ENCODE measurements at places on chromosomes 5 and 9. TPM values are rescaled to one million over a fixed set of nuclear protein-coding genes. Genes with fewer than 3 reads are reported as not detected.
A peak's percentile ranks its signal among the peaks of the same experiment; 100 is the strongest.

GRCh38 chr5:27818888-27819287 lies 780.5 kb upstream of the CDH9 start:
- DNase-seq: peak; percentile 5
- no peaks in the 10 kb centered on the region for H3K36me3 ChIP-seq
- H3K27ac ChIP-seq: no peak overlapping the region
- no peaks in the 10 kb centered on the region for H3K4me1 ChIP-seq

- no peak overlapping the region for H3K4me3 ChIP-seq
- H3K36me3 ChIP-seq: no peaks in the 10 kb centered on the region
- H3K27me3 ChIP-seq: no peaks in the 10 kb centered on the region
- H3K27ac ChIP-seq: no peak overlapping the region
- no peak for DNase-seq
Observed at GRCh38 chr9:133141833-133142595, 21.0 kb upstream of the RALGDS start.

- no peaks in the 10 kb centered on the region for H3K4me1 ChIP-seq
- no peaks in the 10 kb centered on the region for H3K36me3 ChIP-seq
- no peak overlapping the region for H3K4me3 ChIP-seq
- H3K27ac ChIP-seq: no peak overlapping the region
- H3K27me3 ChIP-seq: no peaks in the 10 kb centered on the region
Observed at GRCh38 chr5:79255786-79256557, 20.0 kb downstream of the JMY start.

DNA sequence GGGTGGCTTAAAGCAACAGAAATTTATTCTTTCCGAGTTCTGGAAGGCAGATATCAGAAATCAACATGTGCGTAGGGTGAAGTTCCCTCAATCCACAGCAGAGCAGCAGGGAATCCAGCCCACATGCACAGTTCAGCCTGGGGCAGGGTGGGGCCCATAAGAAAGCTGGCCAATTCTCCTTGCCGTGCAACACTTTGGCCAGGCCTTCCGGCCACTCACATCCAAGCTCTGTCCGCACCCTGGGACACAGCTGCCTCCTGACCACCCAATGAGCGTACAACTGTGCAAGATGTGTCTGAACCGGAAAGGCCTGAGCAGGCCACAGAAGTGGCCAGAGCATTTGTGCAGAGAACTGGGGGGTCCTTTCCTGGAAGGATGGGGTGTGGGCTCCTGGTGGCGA lies 274.9 kb downstream of the GADD45G start:
- H3K4me1 ChIP-seq: peaks cover 11% of the 10 kb centered on the region
- no peak overlapping the region for H3K4me3 ChIP-seq
- H3K36me3 ChIP-seq: no peaks in the 10 kb centered on the region
- no peaks in the 10 kb centered on the region for H3K27me3 ChIP-seq
- H3K27ac ChIP-seq: no peak overlapping the region

DNA sequence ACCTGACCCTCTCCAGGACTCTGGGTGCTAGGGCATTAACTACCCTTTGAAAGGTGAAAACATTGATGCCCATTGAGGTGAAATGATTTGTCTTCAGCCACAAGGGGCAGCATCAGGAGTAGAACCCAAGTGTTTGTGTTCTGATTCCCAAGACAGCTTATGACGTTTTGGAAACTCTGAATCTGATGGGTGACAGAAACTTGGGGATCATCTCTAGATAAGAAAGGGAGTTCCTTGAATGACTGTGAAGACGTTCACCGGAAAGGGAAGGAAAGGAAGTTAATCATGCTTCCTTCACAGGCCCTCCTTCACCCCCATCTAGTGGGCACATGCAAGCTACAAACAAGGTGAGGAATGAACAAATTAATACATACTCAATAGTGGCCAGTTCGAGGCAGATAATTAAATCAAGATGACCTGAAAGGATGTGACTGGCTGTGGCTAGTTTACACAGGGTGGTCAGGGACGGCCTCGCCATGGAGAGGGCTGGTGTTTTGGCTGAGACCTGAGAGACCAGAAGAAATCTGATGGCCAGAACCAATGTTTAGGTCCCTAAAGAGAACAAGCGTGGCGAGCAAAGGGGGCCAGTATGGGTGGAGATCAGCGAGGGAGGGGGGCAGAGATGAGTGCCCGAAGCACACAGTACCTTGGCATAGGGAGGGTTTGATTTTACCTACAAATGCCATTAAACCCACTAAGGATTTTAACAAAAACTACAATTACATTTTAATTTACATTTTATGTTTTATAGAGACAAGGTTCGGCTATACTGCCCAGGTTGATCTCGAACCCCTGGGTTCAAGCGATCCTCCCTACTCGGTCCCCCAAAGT lies 937 bp upstream of the SLC26A2 start:
- DNase-seq: peak; percentile 75
- no peaks in the 10 kb centered on the region for H3K27me3 ChIP-seq
- peak overlapping the region; percentile 28 for H3K4me3 ChIP-seq
- no peaks in the 10 kb centered on the region for H3K36me3 ChIP-seq

DNA sequence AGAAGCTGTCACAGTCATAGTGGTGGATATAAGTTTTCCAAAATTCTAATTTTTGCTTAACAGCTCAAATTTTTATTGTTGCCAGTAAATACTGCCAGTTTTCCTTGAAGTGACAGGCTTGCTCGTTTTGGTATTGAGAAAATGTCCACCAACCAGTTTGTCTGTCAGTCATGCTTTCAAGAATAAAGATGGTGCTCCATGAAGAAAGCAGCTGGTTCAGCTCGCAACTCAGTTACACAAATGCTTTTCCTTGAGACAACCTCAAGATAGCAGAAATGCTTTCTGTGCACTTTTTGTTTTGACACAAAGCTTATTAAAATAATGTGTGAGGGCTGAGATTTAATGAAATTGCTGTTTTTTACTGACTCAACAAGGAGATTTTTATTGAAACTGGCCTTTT lies 135.7 kb downstream of the LRRC70 start:
- no peaks in the 10 kb centered on the region for H3K27me3 ChIP-seq
- no peak for DNase-seq
- H3K36me3 ChIP-seq: no peaks in the 10 kb centered on the region
- peaks cover 6% of the 10 kb centered on the region for H3K4me1 ChIP-seq

DNA sequence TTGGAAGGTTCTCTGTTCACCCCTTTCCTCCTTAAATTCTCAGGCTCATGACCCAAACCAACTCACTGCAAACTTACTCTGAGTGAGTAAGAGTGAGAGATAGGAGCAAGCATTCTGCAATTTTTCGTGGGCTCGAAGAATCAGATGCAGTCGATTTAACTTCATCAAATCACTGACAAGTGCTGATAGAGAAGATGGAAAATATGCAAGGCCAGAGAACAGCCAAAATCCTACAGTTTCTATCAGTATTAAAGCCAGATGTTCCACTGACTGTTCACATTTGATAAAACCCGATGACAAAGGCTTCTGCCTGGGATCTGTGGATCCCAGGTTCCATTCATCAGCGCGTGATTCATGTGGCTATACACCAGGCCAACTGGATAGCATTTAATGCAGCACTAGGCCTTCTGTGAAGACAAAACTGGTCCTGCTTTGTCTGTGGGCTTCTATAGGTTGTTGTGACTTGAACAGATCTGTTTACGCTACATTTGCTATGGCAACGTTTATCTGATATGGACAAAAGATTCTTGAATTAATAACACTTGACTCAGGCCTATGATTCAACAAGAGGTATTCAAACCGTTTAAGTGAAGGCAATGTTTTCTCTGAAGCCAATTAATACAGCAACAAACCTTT lies 251.2 kb downstream of the NFIB start:
- H3K27me3 ChIP-seq: peaks cover 10% of the 10 kb centered on the region
- H3K36me3 ChIP-seq: no peaks in the 10 kb centered on the region
- H3K4me1 ChIP-seq: no peaks in the 10 kb centered on the region
- peak; percentile 88 for DNase-seq
- no peak overlapping the region for H3K4me3 ChIP-seq
- H3K27ac ChIP-seq: no peak overlapping the region

DNA sequence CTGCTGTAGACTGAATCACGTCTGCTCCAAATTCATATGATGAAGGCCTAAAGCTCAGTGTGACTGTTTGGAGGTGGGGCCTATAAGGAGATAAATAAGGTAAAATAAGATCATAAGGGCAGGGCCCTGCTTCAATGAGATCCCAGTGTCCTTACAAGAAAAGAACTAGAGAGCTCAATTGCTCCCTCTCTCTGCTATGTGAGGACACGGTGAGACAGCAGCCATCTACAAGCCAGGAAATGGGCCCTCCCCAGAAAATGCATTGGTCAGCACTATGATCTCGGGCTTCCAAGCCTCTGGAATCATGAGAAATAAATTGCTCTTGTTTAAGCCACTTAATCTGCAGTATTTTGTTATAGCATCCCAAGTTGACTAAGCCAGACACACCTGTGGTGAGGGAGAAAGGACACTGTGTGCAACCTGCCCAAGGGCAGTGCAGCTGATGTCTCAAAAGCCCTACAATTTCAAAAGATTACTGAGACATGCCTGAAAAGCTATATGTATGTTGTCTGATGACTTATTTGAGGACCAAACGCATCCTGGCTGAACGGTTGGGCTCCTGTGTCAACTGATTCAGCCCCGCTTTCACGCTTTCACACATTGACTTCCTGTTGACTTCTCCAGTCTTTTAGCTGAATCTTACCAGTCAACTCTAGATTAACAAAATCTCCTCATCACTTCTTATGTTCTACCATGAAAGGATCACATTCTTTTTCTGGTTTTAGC lies 13.2 kb downstream of the GZMK start:
- DNase-seq: peak; percentile 18
- no peaks in the 10 kb centered on the region for H3K27me3 ChIP-seq
- peak overlapping the region; percentile 53 for H3K27ac ChIP-seq
- peaks cover 18% of the 10 kb centered on the region for H3K4me1 ChIP-seq
- no peaks in the 10 kb centered on the region for H3K36me3 ChIP-seq

DNA sequence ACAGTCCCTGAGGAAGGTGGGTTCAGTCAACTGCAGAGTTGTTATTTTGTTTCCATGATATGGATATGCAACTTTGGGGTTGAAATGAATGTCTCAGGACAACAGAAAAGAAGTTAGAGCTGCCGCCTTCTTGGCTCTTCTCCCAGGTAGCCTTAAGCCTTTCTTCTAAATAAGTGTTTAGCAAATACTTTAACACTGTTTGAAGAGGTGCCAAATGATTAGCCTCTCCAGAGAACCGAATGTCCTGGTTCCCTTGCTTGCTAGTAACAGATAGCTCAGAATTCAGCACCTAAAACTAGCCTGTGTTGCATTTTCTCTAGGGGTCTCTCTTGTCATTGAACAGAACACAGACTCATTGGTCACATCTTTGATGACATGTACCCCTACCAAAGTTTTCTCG lies 127.7 kb upstream of the PIK3R1 start:
- no peak overlapping the region for H3K27ac ChIP-seq
- DNase-seq: no peak
- no peaks in the 10 kb centered on the region for H3K36me3 ChIP-seq
- H3K4me3 ChIP-seq: no peak overlapping the region

DNA sequence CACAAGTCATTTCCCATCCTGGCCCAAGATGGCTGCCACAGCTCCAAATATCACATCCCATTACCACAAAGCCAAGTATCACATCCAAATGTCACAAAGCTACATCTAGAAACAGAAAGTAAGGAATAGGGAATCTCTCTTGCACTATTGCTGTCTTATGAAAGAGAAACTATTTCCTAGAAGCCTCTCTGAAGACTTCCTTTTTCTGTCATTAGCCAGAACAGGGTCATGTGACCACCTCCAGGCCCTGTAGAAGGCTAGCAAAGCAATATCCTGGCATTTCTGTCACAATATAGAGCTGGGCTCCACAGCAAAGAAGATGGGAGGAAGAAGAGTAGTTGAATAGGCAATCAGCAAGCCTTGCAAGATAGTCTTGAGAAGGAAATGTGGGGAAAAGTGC lies 99.2 kb downstream of the SH3TC2 start:
- H3K4me3 ChIP-seq: no peak overlapping the region
- no peaks in the 10 kb centered on the region for H3K36me3 ChIP-seq
- no peaks in the 10 kb centered on the region for H3K27me3 ChIP-seq
- no peak overlapping the region for H3K27ac ChIP-seq

GRCh38 chr5:83007755-83008154 lies 69.4 kb downstream of the TMEM167A start:
- H3K27me3 ChIP-seq: no peaks in the 10 kb centered on the region
- H3K27ac ChIP-seq: no peak overlapping the region
- H3K4me1 ChIP-seq: no peaks in the 10 kb centered on the region
- DNase-seq: no peak
- H3K36me3 ChIP-seq: no peaks in the 10 kb centered on the region

DNA sequence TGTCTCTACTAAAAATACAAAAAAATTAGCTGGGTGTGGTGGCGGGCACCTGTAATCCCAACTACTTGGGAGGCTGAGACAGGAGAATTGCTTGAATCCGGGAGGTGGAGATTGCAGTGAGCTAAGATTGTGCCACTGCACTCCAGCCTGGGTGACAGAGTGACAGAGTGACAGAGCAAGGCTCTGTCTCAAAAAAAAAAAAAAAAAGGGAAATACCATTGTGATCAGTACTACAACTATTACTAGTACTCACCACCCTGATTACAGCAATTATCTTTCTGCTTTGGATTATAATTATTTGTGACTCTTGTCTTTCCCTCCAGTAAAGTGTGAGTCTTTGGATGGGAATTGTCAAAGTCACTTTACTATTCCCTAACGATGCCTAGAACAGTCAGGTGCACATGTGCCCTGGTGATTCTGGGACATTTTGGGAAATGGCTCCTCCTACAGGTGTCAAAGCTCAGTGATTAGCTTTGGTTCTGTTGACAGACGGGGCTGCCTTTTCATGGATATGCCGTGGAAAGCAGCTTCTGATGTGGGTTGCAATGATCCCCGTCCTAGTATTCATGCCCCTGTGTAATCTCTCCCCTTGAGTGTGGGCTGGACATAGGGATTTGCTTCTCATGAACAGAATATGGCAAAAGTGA lies 31.8 kb upstream of the FRRS1L start:
- no peak overlapping the region for H3K27ac ChIP-seq
- H3K27me3 ChIP-seq: no peaks in the 10 kb centered on the region
- no peak for DNase-seq
- no peak overlapping the region for H3K4me3 ChIP-seq

DNA sequence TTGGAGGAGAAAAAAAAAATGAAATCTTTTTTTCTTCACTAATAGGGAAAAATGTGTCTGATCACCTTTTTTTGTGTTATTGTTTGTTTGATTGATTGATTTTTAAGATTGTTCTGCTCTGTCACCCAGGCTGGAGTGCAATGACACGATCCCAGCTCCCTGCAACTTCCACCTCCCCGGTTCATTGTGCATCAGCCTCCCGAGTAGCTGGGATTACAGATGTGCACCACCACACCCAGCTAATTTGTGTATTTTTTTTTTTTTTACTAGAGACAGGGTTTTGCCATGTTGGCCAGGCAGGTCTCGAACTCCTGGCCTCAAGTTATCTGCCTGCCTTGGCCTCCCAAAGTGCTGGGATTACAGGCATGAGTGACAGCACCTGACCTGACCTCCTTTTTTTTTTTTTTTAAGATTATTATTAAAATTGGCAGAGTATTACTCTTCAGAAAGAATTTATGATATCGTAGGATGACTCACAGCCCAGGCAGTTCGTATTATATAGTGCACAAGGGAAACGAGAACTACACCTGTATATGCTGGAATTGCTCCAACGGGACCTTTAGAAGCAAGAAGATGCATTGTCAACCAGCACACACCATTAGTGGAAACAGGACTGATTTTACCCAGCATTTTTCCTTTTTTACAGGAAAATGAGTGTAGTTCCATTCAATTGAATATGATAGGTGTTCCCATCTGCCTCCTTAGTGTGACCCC lies 27.7 kb downstream of the FUBP3 start:
- H3K36me3 ChIP-seq: no peaks in the 10 kb centered on the region
- H3K27me3 ChIP-seq: no peaks in the 10 kb centered on the region
- no peak overlapping the region for H3K4me3 ChIP-seq

MCTP1 gene
- total RNA-seq: not detected

TAS2R1 gene
- not detected for total RNA-seq

INSL4 gene
- total RNA-seq: not detected

PIP5K1B gene
- 5.0 TPM for total RNA-seq

PCDHB4 gene
- total RNA-seq: 5.2 TPM

CDH12 gene
- 0.95 TPM for total RNA-seq

Data from cardiac muscle cell (in vitro differentiated cells and primary cell).